Activated CD4-positive, alpha-beta T cell treated with anti-CD3 and anti-CD28 coated beads, Interleukin-2, amount 50 U/mL, for 24 hours (primary cell): ENCODE measurements at places on chromosomes 6 and 20.

GRCh38 chr6:38259736-38260135, 380.0 kb downstream of the BTBD9 start:
- no peak for DNase-seq

GRCh38 chr6:73704260-73704659, 8.3 kb downstream of the CD109 start:
- DNase-seq: no peak

DNA sequence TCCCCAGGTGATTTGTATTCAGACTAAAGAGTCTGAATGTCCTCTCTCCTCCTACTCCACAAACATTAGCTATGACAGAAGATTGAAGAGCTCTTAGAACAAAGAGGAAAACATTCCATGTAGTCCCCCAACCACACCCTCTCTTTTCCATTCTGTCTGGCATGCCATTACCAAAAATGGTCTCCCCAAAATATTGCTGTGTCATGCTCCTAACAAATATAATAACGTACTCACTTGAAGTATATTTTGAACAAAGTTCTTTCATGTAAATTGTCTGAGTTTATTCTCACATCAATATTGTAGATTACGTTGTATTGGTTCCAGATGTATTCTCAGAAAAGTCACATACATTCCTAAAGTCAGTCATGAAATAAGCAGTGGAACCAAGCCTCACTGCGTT, 467.3 kb upstream of the IRAK1BP1 start:
- no peak for DNase-seq

- DNase-seq: no peak
Measured at GRCh38 chr6:20246125-20246524, 33.9 kb upstream of the MBOAT1 start.

DNA sequence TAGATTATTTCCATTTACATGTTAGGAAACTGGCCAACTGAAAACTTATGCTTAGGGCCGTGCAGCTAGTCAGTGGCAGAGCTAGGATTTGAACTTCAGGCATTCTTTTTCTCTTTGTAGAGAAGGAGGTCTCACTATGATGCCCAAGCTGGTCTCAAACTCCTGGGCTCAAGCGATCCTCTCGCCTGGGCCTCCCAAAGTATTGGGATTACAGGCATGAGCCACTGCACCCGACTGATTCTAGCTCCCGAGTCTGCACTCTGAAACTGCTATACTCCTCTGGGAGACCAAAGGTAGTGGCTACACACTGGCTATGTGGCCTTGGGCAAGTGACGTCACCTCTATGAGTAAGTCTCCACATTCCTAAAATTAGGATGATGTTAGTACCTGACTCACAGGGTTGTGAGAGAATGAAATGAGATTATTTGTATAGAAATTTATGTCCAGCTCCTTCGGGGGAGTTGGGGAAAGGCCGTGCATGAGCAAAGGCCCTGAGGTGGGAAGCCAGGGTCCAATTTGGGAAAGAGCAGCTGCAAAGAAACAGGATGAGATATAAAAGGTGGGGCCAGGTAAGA, 6.4 kb downstream of the PLTP start:
- DNase-seq: no peak

DNA sequence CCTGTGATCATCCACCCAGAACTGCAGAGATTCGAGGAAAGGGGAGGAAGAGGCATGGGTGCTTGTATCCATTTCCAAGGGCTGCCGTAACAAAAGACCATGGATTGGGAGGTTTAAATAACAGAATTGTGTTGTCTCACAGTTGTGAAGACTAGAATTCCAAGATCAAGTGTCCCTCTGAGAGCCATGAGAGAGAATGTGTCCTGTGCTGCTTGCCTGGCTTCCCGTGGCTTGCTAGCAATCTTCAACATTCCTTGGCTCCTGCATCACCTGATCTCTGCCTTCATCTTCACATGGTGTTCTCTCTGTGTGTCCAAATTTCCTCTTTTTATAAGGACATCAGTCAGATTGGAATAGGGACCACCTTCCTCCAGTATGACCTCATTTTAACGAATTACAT, 69.8 kb downstream of the CDC40 start:
- DNase-seq: no peak

DNA sequence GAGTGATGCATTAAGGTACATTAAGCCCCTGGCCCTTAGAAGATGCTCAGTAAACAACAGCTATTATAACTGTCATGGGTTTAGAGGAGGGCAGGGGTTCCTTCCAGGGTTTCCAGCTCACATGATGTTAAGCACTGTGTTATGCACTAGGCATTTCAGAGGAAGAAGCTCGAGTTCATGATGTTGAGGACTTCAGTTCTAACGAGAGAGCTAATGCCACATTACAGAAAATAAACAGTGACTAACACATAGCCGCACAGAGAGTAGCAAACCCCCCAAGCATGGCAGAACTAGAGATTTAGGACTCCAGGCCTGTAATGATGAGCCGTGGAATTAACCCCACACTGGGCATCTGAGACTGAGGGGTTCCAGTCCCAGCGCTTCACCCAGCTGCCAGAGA, 105.2 kb downstream of the UNC5CL start:
- DNase-seq: no peak

- DNase-seq: no peak
Measured at GRCh38 chr20:11000416-11000815, 326.6 kb upstream of the JAG1 start.

GRCh38 chr6:129818251-129818650, 42.9 kb downstream of the TMEM244 start:
- no peak for DNase-seq

DNA sequence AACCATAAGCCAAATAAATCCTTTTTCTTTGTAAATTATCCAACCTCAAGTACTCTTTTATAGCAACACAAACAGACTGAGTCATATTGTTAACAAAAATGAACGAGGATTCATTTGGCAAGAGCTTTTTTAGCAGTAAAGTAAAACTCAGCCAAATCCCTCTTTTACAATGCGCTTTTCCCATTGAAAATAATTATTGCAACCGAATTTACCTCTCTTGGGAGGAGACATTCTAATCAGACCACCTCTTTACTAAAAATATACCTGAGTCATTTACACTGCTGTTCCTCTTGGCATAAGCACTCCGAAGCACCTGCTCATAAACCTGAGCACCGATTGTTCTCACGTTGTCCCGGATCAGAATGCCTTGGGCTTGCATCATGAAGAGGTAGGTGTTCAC, 57.4 kb downstream of the B4GALT5 start:
- no peak for DNase-seq

GRCh38 chr6:32076321-32076809, 32.8 kb downstream of the TNXB start:
- DNase-seq: no peak

- no peak for DNase-seq
Measured at GRCh38 chr20:22586645-22587310, 2.4 kb upstream of the FOXA2 start.

DNA sequence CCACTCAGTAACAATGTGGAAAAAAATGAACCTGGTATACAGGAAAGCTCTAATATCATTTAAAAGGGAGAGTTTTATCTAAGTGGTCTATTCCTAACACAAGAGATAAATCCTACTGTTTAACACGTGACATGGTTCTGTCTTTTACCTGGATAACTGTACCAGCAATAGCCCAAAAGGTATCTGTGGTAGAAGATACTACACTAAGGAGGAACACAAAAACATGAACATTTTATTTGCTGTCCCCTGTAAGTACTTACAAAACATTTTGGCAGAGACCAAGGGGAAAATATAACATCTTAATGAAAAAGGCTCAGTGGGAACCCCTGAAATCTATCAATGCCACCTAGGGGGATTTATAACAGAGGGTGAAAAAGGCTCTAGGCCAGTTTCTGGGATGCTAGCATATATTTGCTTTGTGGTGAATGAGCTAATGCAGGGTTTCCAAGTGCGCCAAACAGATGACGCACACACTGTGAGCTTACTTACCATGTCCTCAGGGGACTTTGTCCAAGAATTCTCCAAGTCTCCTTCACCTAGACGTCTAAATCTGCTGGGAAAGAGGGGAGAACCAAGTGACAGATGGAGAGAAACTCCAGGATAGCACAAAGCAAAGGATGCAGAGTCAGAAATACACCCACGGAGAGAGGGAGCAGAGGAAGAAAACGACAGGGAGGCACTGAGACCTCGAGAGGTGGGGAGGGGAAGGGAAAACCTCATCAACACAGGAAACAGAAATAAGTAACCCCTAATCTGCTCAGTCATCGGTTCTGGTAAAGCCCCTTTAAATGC, 147.9 kb upstream of the PRND start:
- DNase-seq: no peak

DNA sequence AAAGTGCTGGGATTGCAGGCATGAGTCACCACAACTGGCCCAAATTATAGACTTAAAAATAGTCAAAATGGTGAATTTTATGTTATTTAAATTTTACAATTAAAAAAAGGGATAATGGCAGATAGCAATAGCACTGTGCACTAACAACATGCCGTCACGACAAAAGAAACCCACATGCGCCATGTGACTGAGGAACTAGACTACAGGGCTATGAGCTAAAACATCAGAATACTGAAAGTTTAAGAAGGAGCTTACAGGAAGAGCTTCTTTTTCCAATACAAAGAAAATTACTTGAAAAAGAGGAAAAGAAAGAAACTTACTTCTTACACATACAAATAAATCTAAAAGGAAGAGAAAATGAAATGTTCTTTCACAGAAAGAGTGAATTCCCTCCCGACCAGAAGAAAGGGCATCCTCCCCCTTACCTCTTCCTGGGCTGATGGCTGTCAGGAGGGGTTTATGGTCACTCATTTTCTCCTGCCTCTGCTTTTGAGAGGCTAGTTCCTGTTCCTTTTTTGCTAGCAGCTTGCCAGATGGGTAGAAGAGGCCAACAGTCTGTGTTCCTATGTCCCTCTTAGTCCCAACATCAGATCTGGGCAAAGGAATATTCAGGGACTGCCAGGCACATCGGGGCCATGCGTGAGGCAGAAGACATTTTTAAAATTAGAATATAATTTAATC, 54.5 kb downstream of the DZANK1 start:
- no peak for DNase-seq

DNA sequence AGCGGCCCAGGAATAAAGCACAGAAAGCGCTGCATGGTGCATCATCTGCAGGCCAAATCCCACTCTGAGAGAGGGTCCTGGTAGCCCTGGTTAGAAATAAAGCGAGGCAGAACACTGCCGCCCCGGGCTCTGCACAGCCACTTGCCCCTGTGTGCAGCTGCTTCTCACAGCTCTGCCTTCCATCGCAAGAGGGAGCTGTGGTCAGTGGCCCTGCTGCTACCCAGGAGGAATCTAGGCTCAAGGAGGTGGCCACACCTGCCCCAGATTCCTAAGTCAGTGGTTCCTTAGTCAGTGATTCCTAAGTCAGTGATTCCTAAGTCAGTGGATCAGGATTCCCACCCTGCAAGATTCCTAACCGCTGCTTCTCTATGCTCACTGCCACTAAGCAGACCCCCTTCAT, 8.8 kb downstream of the CDH4 start:
- DNase-seq: no peak

DNA sequence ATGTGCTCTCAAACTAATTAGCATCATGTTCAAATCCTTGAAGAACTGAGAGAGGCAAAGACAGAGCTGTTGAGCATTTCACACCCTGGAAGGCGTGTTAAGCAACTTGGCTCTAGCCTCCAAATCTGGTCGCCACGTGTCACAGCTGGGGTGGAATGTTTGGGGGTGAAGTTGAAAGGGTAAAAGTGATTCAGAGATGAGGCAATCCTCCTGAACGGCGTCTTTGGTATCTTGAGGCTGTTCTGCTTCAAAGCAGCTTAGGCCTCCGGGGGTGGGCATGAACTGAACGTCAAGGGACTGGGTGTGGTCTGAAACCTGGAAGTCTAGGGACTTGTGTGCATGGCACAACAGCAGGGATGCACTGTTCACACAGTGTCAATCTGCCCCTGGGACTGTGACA, 62.3 kb downstream of the TRAM2 start:
- DNase-seq: no peak

GRCh38 chr20:25525867-25526266, 59.5 kb downstream of the NINL start:
- DNase-seq: no peak

- no peak for DNase-seq
Measured at GRCh38 chr6:107132330-107132954, 17.1 kb upstream of the BEND3 start.

- no peak for DNase-seq
Measured at GRCh38 chr6:116730513-116730912, 35.0 kb downstream of the FAM162B start.

DNA sequence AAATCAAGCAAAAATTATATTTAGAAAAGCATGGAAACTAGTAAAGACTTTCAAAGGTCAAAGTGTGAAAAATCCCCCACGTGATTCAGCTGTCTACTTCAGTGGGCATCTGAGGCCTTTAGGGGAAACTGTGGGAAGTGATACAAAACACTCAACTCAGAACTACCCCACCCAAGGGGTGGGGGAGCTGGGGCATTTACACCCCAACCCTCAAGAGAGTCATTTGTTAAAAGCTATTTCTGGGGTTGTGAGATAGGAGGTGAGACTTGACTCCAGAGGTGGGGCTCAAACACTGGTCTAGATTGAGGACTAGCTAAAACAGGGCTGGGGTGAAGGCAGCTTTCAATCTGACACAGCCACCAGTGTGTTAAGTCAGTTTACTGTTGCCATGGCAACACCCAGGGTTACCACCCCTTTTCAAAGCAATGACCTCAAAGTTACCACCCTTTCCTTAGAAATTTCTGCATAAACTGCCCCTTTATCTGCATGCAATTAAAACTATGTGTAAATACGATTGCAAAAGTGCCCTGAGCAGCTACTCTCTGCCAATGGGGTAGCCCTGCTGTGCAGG, 9.9 kb upstream of the GTSF1L start:
- no peak for DNase-seq

- DNase-seq: no peak
Measured at GRCh38 chr6:168699631-168700295, 258.8 kb downstream of the SMOC2 start.

DNA sequence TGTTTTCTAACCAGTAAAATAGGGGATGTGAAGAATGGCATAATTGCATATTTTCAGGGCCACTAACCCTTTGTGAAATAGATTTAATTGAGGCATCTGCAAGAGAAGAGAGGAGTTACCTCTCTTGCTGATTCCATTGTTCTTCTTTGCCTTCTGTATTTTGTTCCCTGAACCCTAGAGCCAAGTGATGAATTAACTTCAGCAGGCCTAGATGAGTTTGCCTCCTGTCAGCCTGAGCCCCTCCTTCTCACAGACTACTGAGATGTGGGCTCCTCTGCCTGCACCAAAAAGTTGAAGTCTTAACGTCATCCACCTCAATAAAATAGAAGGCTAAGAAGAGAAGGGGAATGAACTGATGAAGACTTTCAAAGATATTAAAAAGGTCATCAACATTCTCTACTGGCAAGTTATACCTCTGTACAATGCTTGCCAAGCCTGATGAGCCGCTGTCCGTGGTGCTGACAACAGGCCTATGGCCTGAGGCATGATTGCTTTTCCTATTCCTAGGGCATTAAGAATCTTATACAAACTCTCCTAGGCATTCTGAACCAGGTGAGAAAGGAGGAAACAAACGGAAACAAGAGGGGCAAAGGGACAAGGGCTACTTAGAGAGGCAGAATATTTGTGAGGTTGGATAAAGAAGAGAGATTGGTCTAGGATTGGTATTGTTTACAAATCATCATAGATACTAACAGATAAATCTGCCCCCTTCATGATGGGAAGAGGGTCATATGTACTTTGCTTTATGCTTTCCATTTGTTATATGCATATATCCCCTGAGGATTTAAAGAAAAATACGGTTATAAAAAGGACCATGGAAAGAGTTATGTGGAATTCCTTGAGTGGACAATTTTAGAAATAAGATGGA, 46.8 kb downstream of the CD24 start:
- no peak for DNase-seq
